ENCODE measurements at places on chromosomes 13 and 19.

GRCh38 chr13:106942563-106942962, 374.6 kb upstream of the ARGLU1 start:
- peak; percentile 52 for DNase-seq

DNA sequence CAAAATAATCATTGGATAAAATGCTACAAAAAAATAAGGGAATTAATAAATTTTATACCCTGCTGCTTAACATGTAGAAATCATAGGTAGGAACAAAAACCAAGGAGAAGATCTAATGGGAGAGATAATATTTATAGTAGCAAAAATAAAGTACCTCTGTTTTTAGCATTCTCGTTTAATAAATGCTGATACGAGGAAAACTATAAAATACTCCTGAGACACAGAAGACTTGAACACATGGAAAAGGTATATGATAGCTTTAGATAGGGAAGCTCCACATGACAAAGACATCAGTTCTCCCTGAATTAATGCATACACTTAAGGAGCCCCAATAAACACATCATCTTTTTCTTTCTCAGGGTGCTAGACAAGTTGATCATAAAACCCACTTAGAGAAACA, 44.6 kb upstream of the MCF2L start:
- no peak for DNase-seq

DNA sequence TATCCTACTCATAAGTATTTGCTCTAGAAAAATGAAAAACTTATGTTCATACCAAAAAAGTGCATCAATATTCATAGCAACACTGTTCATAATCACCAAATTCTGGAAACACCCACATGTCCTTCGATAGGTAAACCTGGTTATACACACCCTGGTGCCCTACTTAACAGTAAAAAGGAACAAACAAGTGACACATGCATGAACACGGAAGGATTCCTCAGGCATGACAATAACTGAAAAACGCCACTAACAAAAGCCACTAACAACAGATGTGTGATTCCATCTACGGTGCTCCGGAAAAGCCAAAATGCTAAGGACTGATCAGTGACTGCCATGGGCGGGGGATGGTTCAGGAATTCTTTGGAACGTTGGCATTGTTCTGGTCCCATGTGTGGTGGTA, 65.5 kb downstream of the STK24 start:
- no peak for DNase-seq

GRCh38 chr13:60435762-60436374, 38.8 kb downstream of the TDRD3 start:
- no peak for DNase-seq
